Progenitor cell of endocrine pancreas (in vitro differentiated cells): ENCODE measurements at places on chromosomes 13 and 19.

DNA sequence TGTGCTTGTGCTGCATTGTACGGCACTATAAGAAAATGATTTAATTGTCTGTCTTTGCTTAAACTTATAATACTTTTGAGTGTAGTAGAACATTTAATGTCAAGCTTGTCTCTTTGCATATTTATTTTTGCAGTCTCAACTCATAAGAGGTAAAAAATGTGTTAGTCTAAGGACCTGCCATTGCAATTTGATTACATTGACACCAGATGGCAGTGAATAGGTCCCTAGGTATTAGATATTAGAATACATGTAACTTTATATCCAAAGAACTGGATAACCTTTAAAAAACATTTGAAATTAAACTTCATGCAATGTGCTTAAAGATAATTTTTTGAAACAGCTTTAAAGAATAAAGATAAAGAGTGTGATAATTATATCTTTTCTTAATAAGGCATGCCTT, 1421.3 kb downstream of the OLFM4 start:
- no peak for DNase-seq

- no peak for DNase-seq
These were observed 550 bp downstream of the CERS4 start for GRCh38 chr19:8209462-8210378.

GRCh38 chr19:36139473-36140303, at the start of gene CAPNS1:
Gene CAPNS1 (plus strand): TSS chr19:36140066. CDS start chr19:36141012, 946 bp downstream.
- DNase-seq: peak; percentile 97

GRCh38 chr19:51664131-51664530, 17.5 kb upstream of the SIGLEC14 start:
- no peak for DNase-seq

- DNase-seq: no peak
These were observed 186.2 kb upstream of the GPR12 start for GRCh38 chr13:26946684-26947343.

DNA sequence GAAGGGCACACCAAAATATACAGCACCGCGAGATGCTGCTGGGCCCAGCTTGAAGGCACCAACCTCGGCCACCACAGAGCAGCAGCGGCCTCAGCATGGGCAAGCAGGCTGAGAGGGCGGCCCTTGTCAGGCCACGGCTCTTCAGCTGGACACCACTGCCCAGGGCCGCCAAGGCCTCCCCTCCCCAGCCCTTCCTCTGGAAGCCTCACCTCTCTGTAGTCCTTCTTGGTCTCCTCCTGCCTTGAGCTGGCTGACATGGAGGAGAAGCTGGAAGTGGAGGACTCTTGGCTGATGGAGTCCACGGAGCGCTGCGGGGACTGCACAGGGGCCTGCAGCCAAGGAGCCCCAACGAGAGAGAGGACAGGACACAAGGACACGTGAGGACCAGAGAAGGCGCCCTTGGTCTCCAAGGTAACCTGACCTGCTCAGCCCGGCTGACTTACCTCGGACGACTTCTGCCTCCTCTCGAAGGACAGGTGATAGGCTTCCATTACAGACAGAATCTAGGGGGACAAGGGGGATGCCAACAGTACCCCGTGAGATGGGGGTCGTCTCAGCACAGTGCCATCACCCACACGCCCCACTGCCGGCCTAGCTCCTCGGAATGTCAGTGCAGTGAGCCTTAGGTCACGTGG, 38.2 kb downstream of the PDCD5 start:
- no peak for DNase-seq

DNA sequence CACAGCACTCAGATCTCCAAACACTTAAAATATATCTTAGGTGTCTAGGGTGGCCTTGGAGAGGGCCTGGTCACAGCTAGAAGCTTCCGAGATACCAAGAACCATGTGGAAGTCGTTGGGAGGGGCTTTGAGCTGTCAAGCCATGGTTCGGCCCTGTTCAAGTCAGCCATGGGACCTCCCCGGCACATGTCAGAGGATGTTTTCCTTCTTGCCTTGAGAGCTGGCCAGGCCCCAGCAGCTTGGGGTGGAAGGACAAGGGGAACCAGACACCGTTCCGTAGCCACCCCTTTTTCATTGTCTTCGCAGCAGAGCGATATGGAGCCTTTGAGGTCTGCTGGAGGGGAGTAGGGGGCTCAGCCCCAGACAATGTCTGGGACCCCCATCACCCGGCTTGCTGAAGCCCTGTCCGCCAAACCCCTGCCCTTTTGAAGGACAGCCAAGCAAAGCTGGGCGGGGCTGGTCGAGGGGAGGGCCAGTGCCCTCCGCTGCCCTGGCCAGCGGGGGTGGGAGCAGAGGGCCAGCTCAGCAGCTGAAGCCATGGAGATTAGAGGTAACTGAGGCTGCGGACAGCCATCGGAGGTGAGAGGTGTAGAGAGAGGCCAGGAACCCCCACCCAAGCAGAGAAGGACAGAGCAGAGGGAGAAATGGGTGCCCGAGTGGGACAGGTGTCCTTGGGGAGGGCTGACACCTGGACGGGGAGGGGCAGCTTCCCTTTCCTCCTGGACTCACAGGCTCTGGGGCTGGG, 435 bp downstream of the KLK11 start:
- DNase-seq: no peak

GRCh38 chr13:27442071-27442647, 8.2 kb downstream of the MTIF3 start:
- no peak for DNase-seq

DNA sequence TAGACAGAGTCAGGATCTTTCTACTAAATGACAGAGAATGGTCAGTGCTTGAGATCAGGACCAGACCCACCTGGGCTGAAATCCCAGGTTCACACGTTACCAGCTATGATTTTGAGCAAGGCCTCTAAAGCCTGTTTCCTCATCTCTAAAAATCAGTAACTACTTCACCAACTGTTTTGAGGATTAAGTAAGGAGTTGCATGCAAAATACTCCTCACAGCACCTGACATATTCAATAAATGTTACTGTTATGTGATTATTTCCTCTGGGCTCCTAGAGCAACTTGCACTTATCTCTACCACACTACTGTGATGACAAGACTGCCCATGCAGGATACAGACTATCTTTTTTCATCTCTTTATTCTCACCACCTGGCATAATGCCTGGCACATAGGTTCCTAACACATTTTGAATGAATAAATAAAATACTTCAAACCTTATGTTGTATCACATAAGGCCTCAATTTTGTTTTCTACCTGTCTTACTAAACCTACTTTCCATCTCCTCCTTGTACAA, 1.8 kb downstream of the KATNAL1 start:
- no peak for DNase-seq

- DNase-seq: no peak
These were observed 109.3 kb upstream of the IPO5 start for GRCh38 chr13:97844151-97844550.

DNA sequence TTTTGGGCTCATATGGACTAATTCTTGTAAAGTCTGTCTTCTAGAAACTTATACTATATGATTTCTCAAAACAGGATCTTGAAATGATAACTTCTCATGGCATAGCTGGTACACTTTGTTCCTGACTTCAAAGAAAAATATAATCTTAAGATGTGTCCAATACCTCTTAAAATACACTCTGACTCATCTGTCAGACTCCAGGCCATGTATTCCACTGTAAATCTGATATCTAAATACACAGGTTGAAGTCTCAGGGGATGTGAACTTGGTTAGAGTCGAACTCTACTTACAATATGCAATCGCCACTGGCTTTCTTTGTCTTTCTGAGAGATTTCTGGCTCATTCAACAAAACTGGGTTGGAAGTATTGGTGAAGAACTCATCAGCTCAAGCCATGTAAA, 99.8 kb downstream of the LACC1 start:
- no peak for DNase-seq

GRCh38 chr13:97492684-97493371, 58.9 kb downstream of the RAP2A start:
- DNase-seq: no peak

DNA sequence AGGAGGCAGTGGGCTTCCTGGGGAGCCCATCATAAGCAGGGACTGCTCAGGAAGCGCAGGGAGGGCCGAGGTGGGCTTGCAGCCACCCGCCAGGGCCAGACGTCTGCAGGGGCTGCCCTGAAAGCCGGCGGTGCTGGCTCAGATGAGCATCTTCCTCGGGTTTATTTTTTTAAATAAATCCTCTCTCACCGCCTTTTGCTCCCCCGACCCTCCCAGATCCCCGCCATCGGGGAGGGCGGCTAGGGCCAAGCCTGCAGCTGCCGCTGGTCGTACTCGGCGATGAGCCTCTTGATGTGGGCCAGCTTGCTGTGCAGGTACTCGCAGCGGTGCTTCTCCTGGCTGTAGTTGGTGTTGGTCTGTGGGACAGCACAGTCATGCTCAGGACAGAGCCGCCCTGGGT, 6.6 kb upstream of the ISYNA1 start:
- no peak for DNase-seq

- DNase-seq: no peak
These were observed 41.0 kb downstream of the POU4F1 start for GRCh38 chr13:78562237-78562889.

DNA sequence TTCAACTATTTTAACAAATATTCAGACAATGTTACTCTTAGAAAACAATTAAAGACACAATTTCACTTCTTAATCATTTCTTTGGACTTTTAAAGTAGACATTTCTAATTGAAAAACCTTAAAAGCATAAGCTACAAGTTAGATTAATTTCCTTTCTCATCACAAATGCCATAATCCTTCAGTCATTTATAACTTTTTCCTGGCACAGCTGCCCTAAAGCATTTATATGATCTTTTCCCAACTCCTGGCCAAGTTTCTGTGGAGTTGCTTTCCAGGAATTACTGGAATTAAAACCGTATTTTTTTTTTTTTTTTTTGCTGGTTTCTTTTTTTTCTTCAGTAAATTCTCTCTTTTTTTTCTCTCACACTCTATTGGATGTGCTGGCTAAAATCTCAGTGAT, 615.9 kb downstream of the TBC1D4 start:
- no peak for DNase-seq

DNA sequence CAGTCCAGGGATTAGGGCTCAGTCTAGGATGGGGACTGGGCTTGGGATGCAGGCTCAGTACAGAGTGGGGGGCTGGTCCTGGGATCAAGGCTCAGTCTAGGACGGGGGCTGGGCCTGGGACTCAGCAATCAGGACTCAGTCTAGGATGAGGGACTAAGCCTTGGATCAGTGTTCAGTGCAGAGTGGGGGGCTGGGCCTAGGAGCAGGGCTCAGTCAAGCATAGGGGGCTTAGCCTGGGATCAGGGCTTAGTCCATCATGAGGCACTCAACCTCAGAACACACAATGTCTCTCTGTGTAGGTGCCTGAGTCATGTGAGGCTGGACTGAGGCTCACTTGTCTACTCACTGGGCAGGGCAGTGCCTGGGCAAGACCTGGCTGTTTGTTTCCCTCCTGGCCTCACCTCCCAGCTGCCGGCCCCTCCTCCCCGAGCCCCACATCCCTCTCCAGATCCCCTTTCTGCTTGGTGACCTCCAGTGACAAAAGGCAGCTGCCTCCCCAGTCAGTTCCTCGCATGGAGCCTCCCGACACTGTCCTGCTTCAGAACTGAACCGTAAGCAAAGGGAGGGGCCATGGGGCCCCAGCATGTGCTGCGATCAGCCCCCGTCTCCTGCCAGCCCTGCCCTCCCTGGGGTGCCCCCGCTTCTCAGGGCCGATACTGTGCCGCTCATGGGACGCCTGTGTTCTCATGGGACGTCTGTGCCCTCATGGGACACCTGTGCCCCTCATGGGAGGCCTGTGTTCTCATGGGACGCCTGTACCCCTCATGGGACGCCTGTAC, 6.5 kb upstream of the S1PR4 start:
- DNase-seq: no peak

GRCh38 chr13:40187841-40188591, 478.4 kb downstream of the FOXO1 start:
- no peak for DNase-seq

DNA sequence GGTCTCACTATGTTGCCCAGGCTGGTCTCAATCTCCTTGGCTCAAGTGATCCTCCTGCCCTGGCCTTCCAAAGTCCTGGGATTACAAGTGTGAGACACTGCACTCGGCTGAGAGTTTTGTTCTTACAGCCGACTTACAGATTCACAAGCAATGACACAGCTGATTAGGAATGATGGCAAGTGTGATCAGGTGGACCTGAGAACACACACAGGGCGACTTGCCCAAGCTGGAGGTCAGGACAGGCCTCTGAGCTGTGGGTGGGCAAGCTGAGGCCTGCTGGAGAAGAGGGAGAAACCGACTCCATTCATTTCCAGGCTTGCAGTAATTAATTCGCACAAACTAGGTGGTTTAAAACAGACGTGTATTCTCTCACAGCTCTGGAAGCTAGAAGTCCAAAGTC, 8.1 kb upstream of the ATG4D start:
- DNase-seq: no peak

DNA sequence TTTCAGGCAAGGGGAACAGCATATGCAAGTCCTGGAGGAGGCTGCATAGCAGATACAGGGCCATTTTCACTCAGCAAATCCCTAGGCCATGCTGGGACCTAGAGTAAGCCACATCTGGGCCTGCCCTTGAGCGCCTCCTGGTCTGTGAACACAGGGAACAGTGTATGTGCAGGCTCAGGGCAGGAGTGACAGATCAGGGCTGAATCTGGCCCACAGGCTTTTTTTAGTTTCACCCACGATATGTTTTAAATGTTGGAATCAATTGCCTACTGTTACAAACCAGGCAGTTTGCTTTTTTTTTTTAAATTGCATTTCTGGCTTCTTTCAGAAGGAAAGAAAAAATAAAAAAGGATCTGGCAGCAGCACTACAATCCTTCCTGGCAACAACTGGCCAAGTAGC, 1.5 kb upstream of the TMEM145 start:
- no peak for DNase-seq

GRCh38 chr13:99367663-99368448, 60.7 kb upstream of the GPR183 start:
- DNase-seq: no peak

DNA sequence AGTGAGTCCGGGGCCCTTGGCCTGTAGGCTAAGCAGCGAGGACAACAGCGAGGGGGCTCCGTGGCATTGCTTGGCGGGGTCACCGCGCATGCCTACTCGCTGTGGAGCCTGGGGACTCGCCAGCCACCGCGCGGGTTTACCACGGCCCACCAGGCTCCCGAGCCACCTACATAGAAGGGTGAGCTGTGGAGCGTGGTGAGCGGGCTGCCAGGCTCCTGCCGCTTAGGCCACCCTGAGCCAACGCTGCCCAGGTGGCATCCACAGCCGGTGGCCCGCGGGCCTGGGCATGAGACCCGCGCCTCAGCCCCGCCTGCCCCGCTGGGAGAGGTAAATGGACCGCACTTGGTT, 31.2 kb downstream of the C1QTNF9 start:
- no peak for DNase-seq

- DNase-seq: no peak
These were observed 92.4 kb downstream of the DCT start for GRCh38 chr13:94387047-94387446.

- DNase-seq: no peak
These were observed 148.0 kb downstream of the PTPRS start for GRCh38 chr19:5192568-5192967.

DNA sequence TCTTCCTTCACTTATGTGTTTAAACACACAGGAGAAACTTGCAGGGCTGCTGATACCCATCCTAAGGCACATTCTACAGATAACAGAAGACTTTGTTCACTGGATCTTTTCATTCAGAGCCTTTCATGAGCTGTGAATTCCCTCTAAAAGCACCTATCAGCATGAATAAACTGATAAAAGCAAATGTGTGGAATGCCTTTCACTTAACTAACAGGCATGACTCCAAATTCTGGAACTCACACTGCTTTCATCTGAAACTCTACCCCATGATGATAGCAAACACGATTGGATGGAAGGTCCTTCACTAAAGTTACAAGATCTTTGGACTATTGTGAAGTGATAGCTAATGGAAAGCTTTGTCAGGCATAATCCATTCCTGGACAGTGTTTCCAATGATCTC, 457.3 kb downstream of the EFNB2 start:
- DNase-seq: no peak

- DNase-seq: no peak
These were observed 210.8 kb upstream of the UBL3 start for GRCh38 chr13:30061217-30061616.

GRCh38 chr13:95113601-95114000, 187.7 kb downstream of the ABCC4 start:
- DNase-seq: no peak
